ENCODE measurements at places on chromosomes 1 and 21.

DNA sequence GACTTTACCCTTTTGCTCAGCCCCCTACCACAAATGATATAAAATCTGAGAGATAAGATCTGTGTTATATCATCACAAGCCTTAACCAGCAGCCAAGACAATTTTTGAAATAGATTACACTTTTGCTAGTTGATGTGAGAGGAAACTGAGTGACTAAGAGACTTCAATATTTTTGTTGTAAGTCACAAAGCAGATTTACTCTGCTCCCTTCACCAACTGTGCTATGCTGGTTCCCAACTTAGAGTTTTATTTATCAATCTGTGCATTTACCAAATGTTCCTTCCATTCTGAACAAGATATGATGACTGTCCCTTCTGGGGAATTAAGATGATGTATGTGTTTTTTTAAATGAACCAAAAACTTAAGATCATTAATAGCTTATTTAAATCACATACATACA is 12.1 kb upstream of the GRIK1 start:
- no peak for DNase-seq

DNA sequence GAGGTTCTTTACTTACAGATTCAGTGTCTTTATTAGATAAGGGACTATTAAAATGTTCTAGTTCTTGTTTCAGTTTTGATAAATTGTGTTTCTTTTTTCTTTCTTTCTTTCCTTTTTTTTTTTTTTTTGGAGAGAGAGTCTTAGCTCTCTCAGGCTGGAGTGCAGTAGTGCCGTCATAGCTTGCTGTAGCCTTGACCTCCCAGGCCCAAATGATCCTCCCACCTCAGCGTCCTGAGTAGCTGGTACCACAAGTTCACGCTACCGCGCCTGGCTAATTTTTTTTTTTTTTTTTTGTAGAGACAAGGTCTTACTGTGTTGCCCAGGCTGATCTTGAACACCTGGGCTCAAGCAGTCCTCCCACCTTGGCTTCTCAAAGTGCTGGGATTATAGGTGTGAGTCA is 76.6 kb downstream of the TMEM200B start:
- DNase-seq = no peak

DNA sequence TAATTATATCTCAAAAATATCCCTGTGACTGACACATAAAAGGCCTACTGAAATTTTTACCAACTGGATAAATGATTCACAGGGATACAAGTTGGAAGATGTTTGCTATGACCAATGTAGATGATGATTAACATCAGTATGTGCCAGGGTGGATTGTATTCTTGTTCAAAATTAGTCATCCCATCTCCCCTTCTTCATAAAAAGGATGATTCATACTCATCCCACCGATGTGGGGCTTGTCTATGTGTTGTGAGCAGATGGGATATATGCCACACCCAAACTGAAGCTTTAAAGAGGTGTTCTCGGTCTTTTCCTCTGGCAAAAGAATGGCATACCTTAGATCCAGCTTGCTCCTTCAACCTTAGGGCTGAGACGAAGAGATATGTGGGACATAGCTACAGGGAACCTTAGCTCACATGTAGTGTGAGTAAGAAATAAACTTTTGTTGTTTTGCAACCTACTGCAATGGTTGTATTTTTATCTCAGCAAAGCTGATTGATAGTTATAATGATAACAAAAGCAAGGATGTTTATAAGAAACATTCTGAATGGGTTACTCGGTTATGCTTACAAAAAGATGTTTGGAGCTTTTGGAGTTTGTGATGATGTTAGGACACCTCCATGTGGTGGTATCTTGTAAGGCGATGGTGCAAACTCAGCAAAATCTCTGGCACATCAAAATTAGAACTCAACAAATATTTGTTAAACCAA is 29.4 kb downstream of the SPATA17 start:
- peak; percentile 42 for DNase-seq

- DNase-seq = no peak
Observed at GRCh38 chr1:37017720-37018119, 16.6 kb downstream of the GRIK3 start.

DNA sequence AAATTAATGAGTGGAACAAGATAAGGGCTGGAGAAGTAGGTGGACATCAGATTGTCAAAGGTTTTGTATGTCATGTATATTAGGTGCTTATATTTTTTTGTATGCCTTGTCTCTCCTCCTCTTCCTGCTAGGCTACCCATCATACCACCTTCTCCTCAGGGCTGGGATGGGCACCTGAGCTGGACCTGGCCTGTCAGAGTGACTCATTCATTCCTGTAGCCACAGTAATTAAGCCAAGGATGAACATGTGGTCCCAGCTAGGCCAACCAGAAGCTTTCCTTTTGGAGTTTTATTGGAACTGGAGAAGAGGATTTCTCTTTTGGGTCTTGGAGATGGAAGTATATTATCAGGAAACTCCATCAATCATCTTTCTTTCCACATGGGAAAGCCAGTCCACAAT is 21.2 kb downstream of the PTGS2 start:
- no peak for DNase-seq

DNA sequence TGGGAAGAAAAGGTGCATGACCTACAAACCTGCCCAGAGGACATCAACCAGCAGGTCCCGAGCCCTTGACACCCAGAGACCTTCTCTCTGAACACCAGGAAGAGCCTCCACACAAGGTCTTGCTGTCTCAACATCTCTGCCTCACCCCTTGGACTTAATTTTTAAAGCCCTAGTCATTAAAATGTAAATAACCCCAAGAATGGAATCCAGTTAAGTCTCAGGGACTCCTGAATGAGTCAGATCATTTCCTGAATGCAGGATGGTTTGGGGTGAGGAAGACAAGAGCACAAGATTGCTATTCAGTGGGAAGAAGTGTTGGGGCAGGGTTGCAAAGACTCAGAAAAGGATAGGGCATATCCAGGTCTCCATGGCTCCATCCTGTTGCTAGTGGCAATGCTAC is 17.8 kb upstream of the GRIK3 start:
- no peak for DNase-seq

DNA sequence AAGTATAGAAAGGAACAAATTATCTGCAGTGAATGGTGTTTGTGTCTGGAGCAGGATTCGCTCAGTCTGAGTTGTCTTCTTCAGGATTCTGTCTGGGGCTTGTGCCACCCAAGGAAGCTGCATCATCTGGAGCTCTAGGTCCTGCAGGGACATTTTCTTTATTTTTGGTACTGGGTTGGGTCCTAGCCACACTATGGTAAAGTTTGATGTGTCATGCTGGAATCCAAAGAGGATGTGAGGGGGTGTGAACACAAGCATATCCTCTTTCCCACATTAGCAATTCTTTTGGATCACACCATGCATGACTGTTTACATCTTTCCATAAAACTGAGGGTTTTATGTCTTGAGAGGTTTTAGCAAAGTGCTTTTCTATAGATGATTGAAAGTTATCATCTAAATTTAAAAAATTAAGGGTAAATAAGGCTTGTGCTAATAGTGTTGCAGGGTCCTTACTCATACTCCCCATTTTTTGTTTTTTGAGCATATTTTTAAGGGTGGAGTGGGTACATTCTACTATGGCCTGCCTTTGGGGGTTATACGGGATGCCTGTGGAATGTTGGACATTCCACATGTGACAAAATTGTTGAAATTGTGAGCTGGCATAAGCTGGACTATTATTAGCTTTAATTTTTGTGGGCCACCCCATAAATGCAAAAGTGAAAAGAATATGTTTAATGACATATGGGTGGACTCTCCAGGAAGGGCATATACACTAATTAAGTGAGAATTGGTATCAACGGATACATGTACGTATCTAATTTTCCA is 152.0 kb upstream of the HMCN1 start:
- DNase-seq = no peak

DNA sequence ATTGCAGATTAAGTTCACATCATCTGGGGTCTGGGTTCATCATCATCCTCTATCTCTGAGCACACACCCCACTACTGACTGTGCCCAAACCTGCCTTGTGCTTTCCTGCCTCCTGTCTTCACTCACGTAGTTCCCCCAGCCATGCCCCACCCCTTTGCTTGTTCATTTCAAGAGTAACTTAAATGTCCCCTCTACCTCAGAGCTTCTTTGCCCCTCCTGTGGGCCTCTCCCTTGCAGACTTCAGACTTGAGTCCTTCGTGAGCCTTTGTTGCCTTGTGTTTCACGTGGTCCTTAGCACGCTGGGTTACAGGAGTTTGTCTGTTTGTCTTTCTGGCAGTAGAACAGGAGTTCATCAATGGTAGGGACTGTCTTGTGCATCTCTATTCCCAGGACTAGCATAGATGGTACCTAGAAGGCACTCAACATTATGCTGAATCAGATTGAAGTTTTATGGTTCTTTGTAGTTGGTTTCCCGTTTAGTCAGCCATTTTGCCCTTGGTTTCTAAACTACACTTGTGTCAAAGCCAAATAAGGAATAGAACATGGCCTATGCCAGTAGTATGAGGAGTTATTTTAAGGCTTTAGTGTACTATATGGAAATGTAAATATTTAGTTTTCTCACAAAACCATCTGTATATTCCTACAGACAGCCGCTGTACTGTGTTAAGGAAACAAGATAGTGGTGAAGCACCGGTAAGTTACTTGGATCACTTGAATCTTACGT is 86.2 kb downstream of the TTC3 start:
- no peak for DNase-seq
